Amniotic stem cell (primary cell): ENCODE measurements at places on chromosomes 4 and X.

GRCh38 chrX:25067271-25068172, 51.8 kb upstream of the ARX start:
- no peak for DNase-seq

DNA sequence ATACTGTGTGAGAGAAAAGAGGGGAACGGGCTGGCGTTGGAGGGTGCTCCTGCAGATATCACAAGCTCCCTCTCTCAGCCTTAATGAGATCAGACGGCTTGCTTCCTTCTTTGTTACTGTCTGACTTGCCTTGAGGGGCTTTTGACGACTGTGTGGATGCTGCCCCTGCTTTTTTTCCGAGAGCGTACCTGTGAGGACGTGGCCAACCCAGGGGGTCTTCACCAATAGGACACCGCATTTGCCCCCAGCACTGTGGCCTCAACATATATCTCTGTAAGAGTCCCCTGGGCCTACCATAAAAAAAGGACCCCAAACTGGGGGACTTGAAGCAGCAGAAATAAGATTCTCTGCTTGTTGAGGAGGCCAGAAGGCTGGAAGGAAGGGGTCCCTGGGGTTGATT, 143.9 kb downstream of the SHOX start:
- no peak for DNase-seq

GRCh38 chrX:154096140-154097002, 1.1 kb downstream of the MECP2 start:
- no peak for DNase-seq

DNA sequence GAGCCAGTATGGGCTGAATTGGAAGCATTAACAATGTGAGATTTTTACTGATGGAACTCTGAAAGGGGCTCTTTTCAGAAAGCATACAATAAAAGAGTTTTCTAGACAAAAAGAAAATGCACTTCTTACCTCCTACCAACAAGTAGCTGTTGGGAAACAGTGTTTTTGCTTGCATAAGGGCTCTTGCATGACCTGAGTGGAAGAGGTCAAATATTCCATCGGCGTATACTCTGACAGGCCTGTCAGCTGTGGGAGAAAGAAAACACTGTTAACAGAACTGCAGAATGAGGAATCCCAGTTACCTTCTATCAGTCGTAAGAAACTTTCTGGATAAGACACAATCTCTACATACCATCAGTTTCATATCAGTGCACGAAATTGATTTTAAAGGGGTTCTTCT, 39.5 kb downstream of the PCYT1B start:
- no peak for DNase-seq

DNA sequence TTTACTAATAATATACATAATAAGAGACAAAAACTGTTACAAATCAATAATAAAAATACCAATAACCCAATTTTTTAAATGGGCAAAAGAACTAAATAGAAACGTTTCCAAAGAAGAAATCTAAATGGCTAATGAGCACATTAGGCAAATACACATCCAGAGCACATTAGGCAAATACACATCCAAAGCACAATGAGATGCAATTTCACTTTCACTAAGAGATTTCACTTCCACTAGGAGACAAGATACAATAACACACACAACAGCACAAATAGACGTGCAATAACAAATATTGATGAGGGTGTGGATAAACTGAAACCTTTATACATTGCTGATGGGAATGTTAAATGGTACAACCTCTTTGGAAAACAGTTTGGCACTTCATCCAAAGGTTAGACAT, 250.7 kb downstream of the ARAP2 start:
- no peak for DNase-seq

GRCh38 chrX:123267220-123267619, 83.1 kb downstream of the GRIA3 start:
- no peak for DNase-seq

GRCh38 chr4:87762311-87762710, 37.0 kb upstream of the IBSP start:
- DNase-seq, result no peak

DNA sequence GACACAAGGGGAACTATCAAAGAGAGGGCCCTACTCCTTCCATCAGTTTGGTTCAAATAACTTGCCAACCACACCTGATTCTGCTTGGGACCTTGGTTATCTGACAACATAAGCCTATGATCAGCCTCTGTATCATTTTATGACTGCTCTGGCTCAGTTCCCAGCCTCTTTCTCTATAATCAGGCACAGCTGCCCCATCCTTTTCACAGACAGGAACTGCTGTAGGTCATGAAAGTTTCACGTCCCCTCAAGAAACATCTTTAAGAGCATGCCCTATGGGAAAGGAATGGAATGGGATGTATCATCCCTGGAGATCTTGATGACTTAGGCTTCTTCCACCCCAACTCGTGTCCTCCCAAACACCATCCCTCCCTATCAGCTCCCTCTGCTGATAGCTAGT, 243.4 kb downstream of the AR start:
- DNase-seq, result no peak
